ENCODE measurements at places on chromosomes 3 and 15.

- DNase-seq = no peak
Observed at GRCh38 chr15:64144192-64144564, 7.4 kb upstream of the SNX22 start.

GRCh38 chr3:138468886-138469285 is 34.5 kb downstream of the ESYT3 start:
- no peak for DNase-seq

- no peak for DNase-seq
Observed at GRCh38 chr3:183117056-183117455, 17.8 kb upstream of the MCCC1 start.

- no peak for DNase-seq
Observed at GRCh38 chr3:16798738-16799137, 86.0 kb upstream of the PLCL2 start.
